ENCODE measurements at places on chromosomes 4 and X. TPM values are rescaled to one million over a fixed set of nuclear protein-coding genes. Genes with fewer than 3 reads are reported as not detected.

GRCh38 chr4:111127841-111128240 is 505.0 kb upstream of the PITX2 start:
- no peak for DNase-seq

DNA sequence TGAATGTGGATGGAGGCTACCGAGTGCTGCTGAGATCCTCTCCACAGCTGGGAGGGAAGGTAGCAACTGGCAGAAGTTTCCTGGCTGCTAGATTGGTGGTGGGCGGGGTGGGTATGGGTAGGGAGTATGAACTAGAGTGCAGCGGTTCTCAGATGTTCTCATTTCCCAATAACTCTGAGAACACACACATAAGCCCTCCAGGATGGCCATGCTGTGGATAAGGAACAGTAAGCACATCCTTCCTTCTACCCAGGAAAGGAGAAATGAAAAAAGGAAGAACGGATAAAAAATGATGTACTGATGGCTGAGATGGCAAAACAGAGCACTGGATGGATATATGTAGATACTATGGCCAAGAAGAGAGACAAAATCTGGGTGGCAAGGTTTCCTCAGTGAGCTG is 116.0 kb downstream of the ZNF827 start:
- DNase-seq = no peak

GRCh38 chr4:94378047-94378446 is 35.4 kb upstream of the HPGDS start:
- DNase-seq = no peak

DNA sequence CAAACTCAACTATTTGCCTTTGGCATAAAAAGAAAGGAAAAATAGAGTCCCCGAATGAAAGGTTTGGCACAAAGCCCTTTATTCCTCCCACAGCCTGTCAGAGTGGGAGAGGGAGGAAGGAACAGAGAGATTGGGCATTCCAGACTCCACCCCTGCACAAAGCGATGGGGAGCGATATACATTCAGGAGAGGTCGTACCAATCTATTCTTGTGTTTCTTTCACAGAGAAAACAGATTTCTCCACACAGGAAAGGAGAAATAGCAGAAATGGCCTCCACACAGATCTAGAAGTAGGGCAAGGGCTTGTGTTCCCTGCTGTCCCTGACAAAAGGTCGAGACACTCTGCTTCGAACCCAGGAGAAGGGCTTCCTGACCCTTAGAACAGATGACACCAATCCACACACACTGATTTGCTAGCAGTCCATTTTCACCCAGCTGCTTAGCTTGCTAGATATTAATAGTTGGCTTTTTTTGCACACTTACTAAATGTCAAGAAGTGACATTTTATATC is 197.4 kb downstream of the MAML3 start:
- DNase-seq = no peak

SLC49A3 gene
- total RNA-seq = 0.10 TPM

DNA sequence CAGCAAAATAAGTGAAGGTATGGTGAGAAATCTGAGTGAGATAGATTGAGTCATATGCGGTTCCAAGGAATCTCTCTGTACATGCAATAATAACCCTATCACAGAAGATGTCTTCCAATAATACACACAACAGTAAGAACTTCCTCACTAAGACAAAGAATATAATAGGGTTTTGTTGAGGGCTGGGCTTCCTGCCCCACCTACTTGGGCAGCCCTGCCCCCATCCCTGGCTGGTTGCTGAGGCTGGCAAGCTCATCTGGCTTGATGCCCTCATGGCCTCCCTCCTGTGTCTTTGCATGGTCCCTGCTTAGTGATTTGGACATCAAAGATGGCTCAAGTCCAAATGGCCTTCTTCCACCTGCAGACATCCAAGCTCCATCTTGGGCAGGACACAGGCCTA is 2.7 kb downstream of the GEMIN8 start:
- peak; percentile 26 for DNase-seq

- DNase-seq = peak; percentile 55
These were observed at the start of gene LPAR4 for GRCh38 chrX:78747489-78747888. TSS of gene LPAR4 (plus strand) at chrX:78747720. CDS start at chrX:78754870, 7,150 bp downstream.

DNA sequence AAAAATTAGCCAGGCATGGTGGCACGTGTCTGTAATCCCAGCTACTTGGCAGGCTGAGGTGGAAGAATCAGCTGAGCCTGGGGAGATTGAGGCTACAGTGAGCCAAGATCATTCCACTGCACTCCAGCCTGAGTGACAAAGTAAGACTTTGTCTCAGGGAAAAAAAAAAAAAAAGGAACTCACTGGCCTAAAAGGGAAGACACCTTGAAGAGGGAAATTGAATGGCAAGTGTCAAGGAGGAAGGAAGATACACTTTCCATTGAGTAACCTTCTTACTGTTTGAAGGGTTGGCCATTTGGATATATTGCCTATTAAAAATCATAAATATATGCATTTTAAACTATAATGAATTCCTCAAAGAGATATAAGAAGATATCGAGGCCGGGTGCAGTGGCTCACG is 147.5 kb upstream of the FAM241A start:
- DNase-seq = no peak

FGFBP2 gene
- not detected for total RNA-seq

REELD1 gene
- not detected for total RNA-seq
